CD8-positive, alpha-beta memory T cell (primary cell): ENCODE measurements at places on chromosomes 7 and 10.

DNA sequence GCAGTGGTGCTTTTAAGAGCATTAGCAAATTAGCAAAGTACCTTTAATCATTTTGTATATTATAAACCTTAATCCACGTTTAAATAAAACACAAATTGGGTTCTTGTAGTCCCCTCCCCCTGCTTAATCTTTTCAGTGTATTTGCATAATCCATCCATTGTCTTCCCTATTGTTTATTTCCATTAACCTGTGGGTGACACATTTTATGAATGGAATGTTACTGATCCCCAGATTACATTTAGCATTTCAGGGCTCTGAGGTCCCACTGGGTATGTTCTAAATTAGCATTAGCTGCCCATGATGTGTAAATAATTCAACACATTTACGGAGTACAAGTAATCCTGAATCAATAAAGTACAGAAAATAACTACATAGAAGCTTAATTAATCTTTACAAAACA lies 138.4 kb upstream of the FEZF1 start:
- no peaks in the 10 kb centered on the region for H3K27me3 ChIP-seq
- H3K36me3 ChIP-seq = no peaks in the 10 kb centered on the region
- no peak overlapping the region for H3K4me3 ChIP-seq

DNA sequence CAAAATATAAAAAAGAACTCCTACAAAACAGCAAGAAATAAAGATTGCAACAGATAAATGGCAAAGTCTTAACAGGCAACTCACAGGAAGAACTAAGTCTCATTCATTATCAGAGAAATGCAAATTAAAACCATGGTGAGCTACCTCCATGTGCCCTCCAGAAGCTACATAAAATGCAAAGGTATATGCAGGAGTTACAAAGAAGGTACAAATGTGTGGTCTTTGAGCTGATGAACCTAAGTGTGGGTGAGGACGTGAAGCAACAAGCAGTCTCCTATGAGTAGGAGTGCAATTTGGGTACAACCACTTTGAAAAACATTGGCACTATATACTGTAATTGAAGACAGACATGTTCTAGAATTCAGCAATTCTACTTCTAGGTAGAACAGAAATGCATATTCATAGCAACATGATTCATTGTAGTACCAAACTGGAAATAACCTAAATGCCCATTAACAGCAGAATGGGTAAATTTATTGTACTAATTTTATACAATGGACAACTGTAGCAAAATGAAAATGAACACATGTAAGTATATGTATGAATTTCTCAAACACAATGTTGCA lies 61.6 kb upstream of the KCNMA1 start:
- DNase-seq = no peak
- H3K4me3 ChIP-seq = no peak overlapping the region

DNA sequence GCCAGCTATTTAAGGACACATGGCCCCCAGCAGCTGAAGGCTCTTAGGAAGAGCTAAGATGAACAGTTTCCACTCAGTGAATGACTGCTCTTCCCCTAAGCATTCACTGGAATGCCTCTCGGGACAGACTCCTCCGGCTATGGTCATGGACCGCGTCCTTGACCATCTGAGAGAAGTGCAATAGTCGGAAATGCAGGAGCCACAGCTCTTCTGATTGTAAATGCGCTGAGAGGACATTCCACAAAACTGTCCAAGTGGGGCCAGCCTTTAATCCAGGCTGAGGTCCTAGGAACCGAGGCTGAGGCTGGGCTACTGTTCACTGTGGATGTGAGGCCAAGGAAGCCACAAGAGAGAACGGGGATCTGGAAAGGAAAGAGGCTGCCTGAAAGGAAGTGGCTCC lies 162.0 kb upstream of the TMEM72 start:
- no peak overlapping the region for H3K4me3 ChIP-seq
- no peaks in the 10 kb centered on the region for H3K27me3 ChIP-seq
- H3K36me3 ChIP-seq = no peaks in the 10 kb centered on the region
- H3K4me1 ChIP-seq = no peaks in the 10 kb centered on the region
- DNase-seq = no peak
- H3K27ac ChIP-seq = no peak overlapping the region

DNA sequence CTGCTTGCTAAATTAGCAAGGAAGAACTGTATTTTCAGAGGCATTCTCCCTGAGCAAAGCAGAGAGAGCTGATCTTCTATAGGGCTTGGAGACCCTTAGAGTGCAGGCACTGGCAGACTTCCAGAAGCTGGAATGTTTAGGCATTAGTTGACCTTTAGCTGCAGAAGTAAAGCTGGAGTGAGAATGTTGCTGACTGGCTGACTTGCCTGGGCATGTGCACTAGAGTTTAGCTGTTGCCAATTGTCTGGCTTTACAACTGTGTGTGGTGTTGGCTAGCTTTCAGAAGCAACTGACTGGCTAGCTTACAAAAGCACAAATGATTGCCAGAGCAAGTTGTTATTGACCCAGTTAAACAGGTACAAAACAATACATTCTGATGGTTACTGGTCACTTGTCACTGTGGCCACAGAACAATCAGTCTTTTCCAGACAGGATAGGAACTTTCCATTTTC lies 25.1 kb downstream of the FAM13C start:
- H3K4me1 ChIP-seq = no peaks in the 10 kb centered on the region
- H3K36me3 ChIP-seq = no peaks in the 10 kb centered on the region
- DNase-seq = no peak
- H3K27me3 ChIP-seq = no peaks in the 10 kb centered on the region

DNA sequence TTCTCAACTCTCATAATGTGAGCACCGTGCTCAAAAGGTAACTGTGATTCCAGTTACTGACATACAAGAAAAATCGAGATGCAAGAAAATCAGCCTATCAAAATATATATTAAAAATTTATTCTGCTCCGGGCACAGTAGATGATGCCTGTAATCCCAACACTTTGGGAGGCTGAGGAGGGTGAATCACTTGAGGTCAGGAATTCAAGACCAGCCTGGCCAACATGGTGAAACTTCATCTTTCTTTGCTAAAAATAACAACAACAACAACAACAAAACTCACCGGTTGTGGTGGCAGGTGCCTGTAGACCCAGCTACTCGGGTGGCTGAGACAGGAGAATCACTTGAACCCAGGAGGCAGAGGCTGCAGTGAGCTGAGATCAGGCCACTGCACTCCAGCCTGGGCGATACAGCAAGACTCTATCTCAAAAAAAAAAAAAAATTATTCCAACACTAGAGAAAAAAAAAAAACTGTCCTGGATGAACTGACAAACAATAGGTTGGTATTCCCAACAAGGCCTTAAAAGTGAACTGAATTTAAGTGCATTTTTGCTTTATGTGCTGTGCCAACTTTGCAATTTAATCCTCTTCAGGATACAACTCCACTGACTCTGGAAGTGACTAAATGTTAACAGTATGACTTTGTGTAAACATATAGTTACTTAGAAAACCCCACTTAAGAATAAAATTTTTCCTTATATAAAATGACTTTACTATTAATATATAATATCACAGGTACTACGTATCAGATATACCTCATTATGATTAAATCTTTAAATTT lies 51.1 kb downstream of the JMJD1C start:
- no peaks in the 10 kb centered on the region for H3K36me3 ChIP-seq
- H3K27me3 ChIP-seq = no peaks in the 10 kb centered on the region
- H3K4me1 ChIP-seq = peaks cover 3% of the 10 kb centered on the region

DNA sequence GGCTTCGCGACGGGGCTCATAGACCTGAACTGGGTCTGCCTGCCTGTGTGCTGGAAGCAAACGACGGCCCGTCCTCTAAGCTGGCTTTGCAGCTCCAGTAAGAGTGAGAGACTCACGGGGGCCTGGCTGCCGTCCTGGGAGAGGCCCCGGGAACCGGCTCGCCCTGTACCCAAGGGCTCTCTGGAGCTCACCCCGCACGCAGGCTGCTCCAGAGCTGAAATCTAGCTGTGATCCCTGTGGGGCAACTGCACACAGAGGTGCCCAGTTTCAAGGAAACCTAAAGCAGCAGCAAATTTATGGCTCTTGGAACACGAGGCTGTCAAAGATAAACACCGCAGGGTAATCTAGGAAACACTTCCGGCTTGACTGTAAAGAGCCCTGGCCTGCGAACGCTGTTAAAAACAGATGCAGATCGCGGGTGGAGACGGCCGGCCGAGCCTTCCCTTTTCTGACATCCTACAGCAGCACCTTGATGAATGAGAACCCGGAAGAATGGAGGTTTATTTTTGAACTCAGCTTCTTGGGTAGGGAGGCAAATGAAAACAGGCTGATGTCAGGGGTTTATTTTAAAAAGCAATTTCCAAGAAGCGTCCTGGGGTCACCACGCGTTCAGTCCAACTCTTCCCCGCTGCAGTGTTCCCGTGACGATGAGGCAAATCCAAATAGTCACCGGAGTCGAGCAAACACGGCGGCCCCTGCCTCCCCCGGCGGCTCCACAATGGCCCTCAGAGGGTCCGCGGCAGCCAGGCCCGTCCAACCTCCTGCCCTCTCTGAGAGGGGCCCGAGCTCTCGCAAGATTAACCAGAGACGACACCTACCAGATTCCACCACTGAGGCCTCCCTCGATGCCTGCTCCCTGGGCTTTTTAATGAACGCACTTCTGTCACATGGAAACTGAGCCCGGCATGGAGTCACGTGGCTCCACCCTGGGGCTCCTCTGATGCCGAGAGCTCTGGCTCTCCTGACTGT lies 29.6 kb downstream of the AMZ1 start:
- H3K4me1 ChIP-seq = peaks cover 48% of the 10 kb centered on the region
- H3K4me3 ChIP-seq = no peak overlapping the region
- DNase-seq = no peak
- no peaks in the 10 kb centered on the region for H3K36me3 ChIP-seq
- H3K27me3 ChIP-seq = no peaks in the 10 kb centered on the region

DNA sequence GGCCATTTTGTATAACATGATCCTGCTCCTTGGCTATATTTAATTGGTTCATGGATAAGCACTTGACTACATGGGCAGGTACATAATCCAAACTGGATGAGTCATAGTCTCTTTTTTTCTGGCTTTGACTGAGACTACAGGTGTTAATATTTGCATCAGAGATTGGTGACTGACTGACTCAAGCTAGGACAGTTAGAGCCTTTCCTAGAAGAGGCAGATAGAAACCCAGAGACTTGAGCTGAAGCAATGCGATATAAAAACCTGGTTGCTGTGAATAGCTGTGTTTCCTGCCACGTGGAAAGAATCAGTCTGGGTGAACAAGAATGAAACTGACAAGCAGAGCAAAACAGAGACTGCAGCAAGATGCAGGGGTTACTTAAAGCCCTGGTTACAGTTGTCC lies 81.0 kb downstream of the SAMD9 start:
- no peak for DNase-seq
- H3K36me3 ChIP-seq = no peaks in the 10 kb centered on the region
- H3K4me3 ChIP-seq = no peak overlapping the region
- H3K27ac ChIP-seq = no peak overlapping the region

DNA sequence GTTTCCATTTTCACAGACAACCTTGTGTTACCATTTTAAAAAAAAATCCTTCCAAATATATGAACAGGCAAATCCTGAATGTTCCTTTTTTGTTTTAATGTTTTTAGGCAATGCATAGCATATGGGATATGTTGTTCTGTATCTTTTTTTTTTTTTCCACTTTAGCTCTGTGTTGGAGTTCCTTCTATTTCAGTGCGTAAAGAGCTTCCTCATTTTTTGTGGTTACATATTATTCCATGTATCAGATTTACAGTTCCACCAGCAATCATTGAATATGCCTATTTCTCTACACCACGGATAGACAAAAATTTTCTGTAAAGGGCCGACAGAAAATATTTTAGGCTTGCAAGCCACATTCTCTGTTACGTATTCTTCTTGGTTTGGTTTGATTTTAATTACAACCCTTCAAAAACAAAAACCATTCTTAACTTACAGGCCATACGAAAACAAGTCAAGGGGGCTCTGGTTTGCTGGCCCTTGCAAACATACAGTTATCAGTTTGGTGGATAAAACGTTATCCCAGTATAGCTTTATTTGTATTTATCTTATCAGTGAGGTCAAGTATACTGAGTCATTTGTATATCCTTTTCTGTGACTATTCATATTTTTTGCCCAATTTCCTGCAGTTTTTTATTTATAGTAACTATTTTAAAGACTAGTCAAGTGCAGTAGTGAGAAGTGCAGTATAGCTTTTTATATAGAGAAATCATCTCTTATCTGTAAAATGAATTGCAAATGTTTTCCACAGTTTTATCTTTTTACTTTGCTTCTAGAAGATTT lies 55.7 kb downstream of the RALA start:
- DNase-seq = no peak
- no peaks in the 10 kb centered on the region for H3K4me1 ChIP-seq
- H3K36me3 ChIP-seq = no peaks in the 10 kb centered on the region
- no peaks in the 10 kb centered on the region for H3K27me3 ChIP-seq
- H3K4me3 ChIP-seq = no peak overlapping the region

DNA sequence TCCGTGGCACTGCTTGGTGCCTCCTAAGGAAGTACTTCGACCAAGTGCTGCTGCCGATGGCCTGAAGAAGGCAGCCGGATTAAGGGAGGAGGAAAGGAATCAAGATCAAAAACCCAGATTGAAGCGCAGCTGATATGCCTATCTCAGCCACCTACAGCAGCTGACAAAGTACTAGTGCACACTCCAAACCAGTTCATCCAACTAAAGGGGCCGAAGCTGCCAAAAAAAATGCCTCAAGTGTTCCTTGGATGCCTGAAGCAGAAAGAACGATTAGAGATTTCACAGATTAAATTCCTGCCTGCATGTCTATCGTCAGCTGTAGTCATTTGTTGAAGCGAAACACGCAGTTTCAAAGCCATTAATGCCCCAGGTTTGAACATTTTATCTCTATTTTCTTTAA lies 65.7 kb downstream of the TNRC18 start:
- no peaks in the 10 kb centered on the region for H3K4me1 ChIP-seq
- H3K36me3 ChIP-seq = peaks cover 29% of the 10 kb centered on the region
- DNase-seq = no peak
- H3K27ac ChIP-seq = no peak overlapping the region

DNA sequence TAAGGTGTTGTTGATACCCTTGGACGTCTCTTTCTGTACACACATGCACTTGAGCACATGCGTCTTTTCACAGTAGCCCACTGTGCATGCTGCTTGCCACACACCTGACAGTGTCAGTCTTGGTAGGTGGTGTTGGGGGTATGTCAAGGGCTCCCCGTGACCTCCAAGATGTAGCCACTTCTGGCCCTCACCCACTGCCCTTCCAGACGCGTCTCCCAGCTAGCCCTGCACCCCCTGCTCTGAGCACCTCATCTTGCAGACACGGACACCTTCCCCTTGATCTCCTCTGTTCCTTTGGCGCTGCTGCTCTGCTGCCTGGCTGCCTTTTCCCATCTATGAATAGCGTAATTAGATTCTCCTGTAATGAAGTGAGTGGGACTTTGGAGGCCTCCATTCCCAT lies 75.2 kb upstream of the TNS3 start:
- no peaks in the 10 kb centered on the region for H3K36me3 ChIP-seq
- H3K27me3 ChIP-seq = no peaks in the 10 kb centered on the region
- no peak overlapping the region for H3K4me3 ChIP-seq

GRCh38 chr7:47907981-47908616 lies 40.2 kb downstream of the PKD1L1 start:
- H3K36me3 ChIP-seq = no peaks in the 10 kb centered on the region
- H3K27ac ChIP-seq = no peak overlapping the region
- no peaks in the 10 kb centered on the region for H3K27me3 ChIP-seq
- H3K4me3 ChIP-seq = no peak overlapping the region
- no peaks in the 10 kb centered on the region for H3K4me1 ChIP-seq

- no peak for DNase-seq
- H3K27ac ChIP-seq = no peak overlapping the region
- H3K4me3 ChIP-seq = no peak overlapping the region
- H3K36me3 ChIP-seq = peaks cover 52% of the 10 kb centered on the region
Measured at GRCh38 chr7:139049936-139050335, 14.1 kb upstream of the ZC3HAV1L start.
